ENCODE measurements at places on chromosomes 11 and 22.

GRCh38 chr11:16611401-16611921 lies 127.0 kb upstream of the C11orf58 start:
- no peak for DNase-seq

GRCh38 chr22:29219881-29220670 lies 14.4 kb downstream of the EMID1 start:
- no peak for DNase-seq

DNA sequence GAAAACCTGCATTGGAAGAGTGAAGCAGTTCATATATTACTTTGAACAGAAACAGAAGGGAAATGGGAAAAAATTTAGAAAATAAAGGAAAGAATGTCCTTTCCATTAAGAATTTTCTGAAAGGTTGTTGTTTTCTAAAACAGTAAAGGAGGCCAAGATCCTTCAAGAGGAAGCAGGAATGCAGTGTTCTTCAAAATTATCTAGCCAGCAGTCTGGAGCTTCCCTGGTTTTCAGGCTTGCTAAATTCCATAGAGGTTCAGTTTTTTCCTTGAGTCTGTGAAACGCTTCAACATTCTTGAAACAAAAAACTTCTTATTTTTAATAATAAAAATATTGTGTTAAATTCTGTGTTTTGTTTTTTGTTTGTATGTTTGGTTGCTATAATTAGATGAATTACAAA lies 189.0 kb upstream of the ANO3 start:
- DNase-seq, result no peak

DNA sequence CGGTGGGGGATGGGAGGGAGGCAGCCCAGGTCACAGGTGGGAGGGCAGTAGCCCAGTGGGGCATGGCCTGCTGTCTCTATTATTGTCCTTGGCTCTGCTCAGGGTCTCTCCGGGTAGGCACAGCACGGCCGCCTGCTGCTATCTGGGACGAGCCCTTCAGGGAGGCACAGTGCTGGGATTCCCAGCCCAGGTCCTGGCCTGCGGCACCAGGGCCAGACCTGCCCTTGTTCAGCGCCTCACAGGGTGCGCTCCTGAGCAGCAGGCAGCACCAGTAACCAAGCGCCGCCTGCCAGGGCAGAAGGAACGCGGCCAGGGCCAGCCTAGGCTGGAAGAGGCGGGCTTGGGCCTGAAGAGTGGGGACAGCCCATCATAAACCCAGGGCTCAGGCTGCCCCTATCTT lies 151.0 kb downstream of the MPPED1 start:
- no peak for DNase-seq

- DNase-seq, result no peak
Observed at GRCh38 chr11:119262668-119263351, 54.1 kb downstream of the MCAM start.

GRCh38 chr11:13834463-13834862 lies 128.1 kb upstream of the SPON1 start:
- no peak for DNase-seq

GRCh38 chr11:65129649-65130441 lies 4.5 kb downstream of the SYVN1 start:
- no peak for DNase-seq

- no peak for DNase-seq
Observed at GRCh38 chr11:93370260-93370659, 39.7 kb downstream of the DEUP1 start.

DNA sequence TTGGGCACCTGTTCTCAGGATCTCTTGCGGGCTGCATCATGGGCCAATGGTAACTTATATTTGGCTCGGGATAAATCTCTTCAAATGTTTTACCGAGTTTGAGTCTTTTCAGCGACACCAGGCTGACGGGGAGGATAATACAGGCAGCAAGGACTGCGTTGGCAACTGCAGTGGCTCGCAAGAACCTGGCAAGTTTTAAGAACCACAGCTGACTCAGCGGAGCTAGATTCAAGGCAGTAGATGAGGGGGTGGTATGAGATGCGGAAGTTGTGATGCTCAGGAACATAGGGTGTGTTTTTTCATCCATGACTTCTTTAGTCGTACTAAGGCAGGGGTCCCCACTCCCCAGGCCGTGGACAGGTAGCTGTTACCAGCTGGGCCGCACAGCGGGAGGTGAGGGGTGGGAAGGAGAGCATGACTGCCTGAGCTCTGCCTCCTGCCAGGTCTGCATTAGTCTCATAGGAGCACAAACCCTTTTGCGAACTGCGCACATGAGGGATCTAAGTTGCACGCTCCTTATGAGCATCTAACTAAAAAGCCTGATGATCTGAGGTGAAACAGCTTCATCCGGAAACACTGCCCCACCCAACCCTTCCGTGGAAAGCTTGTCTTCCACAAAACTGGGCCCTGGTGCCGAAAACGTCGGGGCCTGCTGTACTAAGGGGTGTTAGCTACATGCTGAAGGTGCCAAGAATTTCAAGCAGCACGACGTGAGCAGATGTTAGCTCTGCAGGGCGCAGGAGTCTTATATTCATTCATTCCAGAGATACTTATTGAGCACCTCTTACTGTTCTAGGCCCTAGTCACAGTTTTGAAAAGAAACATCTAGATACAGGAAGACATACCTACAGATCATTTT lies 6.4 kb upstream of the JAM3 start:
- DNase-seq, result no peak

GRCh38 chr11:33835143-33835878 lies 56.6 kb downstream of the LMO2 start:
- no peak for DNase-seq

- no peak for DNase-seq
Observed at GRCh38 chr22:19629331-19629719, 85.0 kb upstream of the SEPTIN5 start.

- no peak for DNase-seq
Observed at GRCh38 chr11:13003736-13004493, 5.2 kb upstream of the RASSF10 start.

DNA sequence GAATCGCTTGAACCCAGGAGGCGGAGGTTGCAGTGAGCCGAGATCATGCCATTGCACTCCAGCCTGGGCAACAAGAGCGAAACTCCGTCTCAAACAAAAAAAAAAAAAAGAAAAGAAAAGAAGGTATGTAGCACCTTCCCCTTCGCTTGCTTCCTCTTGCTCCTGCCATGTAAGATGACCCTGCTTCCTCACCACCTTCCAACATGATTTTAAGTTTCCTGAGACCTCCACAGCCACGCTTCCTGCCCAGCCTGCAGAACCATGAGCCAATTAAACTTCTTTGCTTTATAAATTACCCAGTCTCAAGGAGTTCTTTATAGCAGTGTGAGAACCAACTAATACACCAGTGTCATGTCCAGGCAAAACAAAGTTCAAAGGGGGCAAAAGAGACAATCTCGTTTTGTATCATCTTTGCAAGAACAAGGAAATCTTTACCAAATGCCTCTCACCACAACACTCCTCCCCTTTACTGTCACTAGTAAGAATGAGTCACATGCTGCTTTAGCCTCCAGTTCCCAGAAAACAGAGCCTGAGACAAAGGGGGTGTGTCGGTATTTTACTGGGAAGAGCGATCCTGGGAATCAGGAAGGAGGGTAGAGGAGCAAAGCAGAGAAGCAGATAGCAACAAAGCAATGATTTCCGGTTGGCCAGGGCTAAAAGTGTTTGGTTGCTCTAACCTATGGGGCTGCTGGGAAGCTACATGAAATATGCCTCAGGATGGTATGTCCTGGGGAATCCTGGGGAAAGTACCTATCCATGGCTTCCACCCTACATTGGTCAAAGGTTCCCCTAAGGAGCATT lies 10.5 kb upstream of the MCHR1 start:
- no peak for DNase-seq

GRCh38 chr11:115300660-115301428 lies 203.4 kb downstream of the CADM1 start:
- no peak for DNase-seq

DNA sequence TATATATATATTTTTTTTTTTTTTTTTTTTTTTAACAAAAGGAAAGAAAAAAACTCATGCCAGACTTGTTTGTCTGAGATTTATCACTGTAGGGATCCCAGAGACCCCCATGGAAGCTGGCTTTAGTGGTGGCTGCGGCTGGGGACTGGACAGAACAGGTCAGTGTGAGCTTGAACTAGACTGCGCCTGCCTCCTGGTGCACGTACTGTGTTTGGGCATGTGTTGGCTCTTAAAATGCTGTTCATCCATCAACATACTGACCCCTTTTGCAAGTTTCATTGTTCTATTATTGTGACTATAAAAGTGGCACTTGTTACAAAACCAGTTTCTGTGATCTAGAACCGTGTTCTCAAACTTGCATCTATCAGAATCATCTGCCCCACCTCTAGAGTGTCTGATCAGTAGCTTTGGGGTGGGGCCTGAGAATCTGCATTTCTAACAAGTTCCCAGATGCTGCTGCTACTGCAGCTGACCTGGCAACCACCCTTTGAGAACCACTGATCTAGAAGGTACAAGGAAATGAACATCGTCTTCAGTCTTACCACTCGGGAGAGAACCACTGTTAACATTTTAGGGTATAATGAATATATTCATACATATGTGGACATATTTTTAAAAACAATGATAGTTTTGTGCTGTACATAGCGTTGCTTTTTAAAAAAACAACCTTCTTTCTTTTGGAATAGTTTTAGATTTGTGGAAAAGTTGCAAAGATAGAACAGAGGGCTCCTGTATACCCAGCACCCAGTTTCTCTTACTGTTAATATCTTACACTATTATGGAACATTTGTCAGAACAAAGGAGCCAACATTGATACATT lies 54.0 kb downstream of the ZNRF3 start:
- no peak for DNase-seq

- DNase-seq, result peak; percentile 34
Observed at GRCh38 chr11:83508804-83509203, 222.6 kb upstream of the CCDC90B start.

GRCh38 chr22:33451866-33452469 lies 393.8 kb upstream of the SYN3 start:
- no peak for DNase-seq

- DNase-seq, result no peak
Observed at GRCh38 chr22:36860017-36860416, 789 bp upstream of the NCF4 start.

DNA sequence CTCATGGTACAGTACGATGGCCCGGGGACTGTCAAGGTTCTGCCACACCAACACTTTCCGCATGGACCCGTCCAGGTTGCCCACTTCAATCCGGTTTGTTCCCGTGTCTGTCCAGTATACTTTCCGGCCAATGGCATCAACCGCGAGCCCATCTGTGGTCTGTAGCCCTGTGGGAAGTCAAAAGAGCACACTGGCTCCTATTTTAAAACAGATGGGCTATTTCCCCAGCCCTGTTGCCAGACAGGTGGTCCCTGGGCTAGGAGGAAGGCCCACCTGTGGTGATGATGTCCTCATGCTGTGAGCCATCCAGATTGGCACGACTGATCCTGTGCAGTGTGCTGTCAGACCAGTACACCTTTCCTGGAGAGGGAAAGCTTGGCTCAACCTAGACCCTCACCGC lies 30.4 kb upstream of the CKAP5 start:
- DNase-seq, result no peak

DNA sequence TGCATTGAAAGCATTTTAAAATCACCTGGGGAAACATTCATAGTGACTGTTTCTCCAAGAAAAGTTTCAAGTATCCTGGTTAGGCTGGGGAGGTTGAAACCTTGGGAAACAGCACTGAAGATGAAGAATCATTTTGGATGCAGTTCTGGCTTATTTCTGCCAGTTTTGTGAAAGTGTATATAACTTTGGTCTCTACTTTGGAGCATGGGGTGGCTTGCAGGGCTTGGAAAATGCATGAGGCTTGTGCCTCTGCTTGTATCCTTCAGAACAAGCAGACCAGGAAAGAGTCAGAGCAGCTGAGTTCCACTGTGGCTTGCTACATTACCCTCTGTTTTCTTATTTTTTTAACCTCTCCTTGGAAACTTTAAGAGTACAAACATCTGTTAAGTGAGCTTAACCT lies 19.5 kb downstream of the SLC5A12 start:
- DNase-seq, result no peak

DNA sequence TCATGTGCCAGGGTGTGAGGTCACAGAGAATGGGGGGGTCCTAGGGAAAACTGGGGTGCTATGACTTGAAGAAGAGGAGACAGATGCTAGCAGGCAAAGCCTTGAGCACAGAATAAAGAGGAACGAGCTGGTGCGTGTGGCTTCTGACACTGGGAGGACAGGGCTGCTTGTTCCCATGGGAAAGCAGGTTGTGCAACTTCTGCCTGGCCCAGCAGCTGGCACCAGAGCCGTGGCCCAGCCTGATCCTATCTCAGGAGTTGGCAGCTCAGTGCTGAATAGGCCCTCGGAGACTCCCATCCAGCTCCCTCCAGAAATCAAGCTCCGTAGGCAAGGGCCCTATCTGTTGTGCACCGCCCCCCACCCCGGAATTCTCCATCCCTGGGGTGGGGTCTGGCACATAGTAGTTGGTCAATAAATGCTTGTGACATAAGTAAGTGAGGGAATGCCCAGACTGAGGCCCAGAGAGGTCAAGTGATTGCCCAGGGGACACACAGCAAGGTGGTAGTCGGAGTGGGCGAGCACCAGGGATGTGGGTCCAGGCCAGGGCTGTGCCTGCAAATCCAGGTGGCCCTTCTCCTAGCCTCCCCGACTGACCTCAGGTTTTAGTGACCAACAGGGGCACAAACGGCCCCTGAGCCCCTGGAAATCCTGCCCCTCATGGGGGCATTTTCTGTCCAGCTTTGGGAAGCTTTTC lies 19.5 kb upstream of the FADD start:
- DNase-seq, result no peak

DNA sequence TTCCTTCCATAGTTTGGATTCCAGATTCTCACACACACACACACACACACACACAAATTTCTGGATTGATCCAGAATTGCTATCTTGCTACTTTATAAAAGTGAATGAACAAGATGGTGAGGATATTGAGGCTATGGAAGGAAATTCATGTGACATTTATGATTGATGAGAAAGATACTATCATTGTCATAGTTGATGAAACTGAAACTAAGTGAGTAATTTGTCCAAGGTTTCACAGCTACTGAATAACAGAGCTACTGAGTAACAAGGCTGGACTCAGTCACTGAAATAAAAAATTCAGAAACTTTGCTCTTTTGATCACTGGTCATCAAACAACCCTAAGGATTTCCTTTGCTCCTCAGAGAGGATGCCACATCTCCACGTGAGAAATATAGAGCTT lies 16.2 kb downstream of the OR5D16 start:
- no peak for DNase-seq

DNA sequence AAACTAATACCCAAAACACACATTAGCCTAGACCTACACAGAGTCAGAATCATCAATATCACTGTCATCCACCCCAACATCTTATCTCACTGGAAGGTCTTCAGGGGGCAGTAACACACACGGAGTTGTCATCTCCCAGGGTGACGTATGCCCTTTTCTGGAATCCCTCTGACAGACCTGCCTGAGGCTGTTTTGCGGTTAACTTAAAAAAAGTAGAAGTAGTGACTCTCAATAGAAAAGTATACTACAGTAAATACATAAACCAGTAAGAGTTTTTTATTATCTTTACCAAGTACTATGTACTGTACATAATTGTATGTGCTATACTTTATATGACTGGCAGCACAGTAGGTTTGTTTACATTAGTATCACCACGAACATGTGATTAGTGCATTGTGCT lies 80.5 kb downstream of the PGR start:
- DNase-seq, result no peak

All from NCI-H2081 treated with DMSO at 0.1 percent for 48 hours (cell line).